ENCODE measurements at places on chromosomes 7 and 10.

GRCh38 chr10:59865101-59865500 is 41.3 kb downstream of the CCDC6 start:
- no peak for DNase-seq

GRCh38 chr7:9200626-9201025 is 767.2 kb downstream of the NXPH1 start:
- DNase-seq, result no peak

GRCh38 chr7:45712057-45712689 is 138.0 kb downstream of the ADCY1 start:
- no peak for DNase-seq

DNA sequence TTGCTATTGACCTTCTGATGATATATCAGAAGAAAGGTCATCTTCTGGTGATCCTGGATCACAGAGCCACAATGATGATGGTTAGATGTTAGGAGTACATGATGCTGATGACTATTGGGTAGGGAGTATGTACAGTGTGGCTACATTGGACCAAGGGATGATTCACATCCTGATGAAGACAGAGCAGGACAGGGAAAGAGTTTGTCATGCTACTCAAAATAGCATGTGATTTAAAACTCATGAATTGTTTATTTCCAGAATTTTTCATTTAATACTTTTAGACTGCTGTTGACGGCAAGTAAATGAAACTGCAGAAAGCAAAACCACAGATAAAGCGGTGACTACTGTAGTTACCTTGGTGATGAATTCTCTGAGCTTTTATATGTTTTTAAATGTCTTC is 397.3 kb downstream of the PPP1R3A start:
- no peak for DNase-seq

GRCh38 chr10:102113956-102114857 is 6.0 kb downstream of the LDB1 start:
- DNase-seq, result no peak

- no peak for DNase-seq
Observed at GRCh38 chr10:128373071-128373749, 247.0 kb upstream of the MKI67 start.

GRCh38 chr10:47190301-47190700 is 109.7 kb upstream of the GDF10 start:
- DNase-seq, result no peak

DNA sequence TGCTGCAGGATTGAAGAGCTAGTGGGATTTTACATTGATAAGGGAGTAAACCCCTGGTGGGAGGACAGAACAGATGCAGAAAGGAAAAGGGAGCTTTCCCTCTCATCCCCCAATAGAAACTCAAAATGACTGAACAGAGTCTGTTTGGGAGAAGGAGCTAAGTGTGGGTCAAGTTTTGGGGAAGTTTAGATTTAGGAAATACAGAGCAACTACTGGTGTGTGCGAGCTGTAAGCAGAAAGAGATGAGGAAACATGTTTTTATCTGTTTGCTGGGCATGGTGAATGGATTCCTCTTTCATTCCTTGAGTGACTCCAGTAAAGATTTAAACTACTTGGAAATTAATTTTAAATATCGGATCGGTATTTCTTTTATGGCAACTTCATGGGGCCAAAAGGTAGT is 132.7 kb downstream of the AOAH start:
- no peak for DNase-seq

- DNase-seq, result no peak
Observed at GRCh38 chr10:102646610-102647442, 2.5 kb downstream of the TRIM8 start.

DNA sequence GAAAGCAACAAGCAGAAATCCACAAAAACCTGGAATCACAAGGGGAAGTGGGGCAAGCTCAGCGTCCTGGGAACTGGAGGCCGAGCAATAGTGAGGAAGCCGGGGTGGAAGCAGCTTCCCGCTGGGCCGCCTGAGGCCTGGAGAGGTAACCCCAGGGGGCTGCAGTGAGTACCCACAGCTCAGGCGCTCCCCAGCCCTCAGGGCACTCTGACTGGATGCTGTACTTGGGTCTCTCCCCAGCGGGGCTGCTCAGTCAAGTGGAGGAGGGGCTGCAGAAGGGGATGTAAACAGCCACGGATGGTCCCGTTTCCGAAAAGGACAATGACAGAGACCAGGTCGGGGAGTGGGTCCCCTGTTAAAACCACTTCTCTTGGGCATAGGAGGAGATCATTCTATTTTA is 50.3 kb downstream of the SLIT1 start:
- no peak for DNase-seq

- no peak for DNase-seq
Observed at GRCh38 chr10:44369296-44369695, 15.6 kb downstream of the CXCL12 start.

GRCh38 chr10:11042357-11042756 is 24.7 kb downstream of the CELF2 start:
- no peak for DNase-seq

DNA sequence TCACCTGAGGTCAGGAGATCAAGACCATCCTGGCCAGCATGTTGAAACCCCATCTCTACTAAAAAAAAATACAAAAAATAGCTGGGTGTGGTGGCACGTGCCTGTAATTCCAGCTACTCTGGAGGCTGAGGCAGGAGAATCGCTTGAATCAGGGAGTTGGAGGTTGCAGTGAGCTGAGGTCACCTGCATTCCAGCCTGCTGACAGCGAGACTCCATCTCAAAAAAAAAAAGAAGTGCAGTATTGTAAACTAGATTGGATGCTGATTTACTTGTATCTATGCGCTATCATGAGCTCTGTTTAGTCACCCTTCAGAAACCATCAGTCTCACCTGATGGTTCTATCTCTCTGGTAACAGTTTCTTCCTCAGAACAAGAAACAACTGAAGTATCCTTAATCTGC is 13.8 kb downstream of the ZSCAN21 start:
- no peak for DNase-seq

DNA sequence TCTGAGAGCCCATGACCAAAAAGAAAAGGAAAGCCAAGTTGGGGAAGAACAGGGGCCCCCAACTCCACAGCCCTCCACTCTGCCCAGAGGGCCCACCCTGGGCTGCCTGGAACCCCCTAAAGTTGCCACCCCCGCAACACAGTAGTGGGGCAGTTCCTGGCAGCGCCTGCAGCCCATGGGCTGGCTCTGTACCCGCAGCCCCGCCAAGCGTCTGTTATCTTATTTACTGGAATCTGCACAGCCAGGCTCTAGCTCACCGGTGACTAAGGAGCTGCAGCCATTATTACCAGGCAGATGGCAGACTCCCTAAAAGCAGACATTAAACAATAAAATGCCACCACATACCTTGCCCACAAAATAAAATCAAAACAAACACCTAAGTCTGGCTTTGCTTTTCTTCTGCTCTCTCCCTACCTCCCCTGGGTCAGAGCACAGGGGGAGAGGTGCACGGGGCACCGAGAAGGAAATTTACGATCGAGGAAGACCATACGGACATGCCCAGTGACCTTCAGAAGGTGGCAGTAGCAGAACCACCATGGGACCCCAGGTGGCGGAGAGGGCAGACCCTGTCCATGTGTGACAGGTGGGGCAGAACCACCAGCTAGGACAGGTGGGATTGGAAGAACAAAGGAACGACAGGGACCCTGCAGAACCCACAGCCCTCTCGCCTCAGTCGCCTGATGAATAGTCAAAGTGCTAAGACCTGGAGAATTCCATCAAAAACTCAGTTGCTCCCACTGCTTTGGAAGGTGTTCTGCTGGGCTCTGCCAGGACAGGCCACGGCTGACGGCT is 66.3 kb downstream of the PRKAG2 start:
- no peak for DNase-seq

DNA sequence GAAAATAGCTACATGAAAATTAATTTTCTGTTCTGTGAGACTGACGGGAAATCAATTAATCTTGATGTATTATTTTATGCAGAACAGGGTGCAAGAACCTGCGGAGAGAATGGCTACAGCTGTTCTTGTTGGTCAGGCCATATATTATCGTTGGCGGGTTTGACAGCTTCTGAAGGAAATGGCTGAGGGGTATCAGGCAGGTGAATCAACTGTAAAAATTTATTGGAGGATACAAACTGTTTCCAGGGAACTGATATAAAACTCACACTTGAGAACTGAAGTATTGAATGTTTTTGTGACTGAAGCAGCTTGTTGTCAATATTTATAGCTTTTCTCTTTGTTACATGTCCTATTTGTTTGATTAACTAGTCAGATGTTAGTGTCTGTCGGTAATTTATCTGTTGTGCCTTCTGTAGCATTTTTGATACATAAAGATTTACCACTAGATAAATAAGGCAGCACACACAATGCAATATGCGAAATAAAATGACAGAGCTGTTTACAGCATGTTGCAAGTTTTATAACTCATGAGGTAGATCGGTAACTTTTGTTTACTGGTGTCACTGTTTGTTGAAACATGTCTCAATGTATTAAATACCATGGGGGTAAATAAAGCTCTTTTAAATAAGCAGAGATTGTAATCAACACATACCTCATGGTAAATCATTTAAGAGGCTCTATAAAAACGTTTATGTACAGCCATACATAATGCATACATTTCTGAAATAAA is 308.2 kb downstream of the LRMDA start:
- no peak for DNase-seq

GRCh38 chr10:114678336-114678735 is 20.3 kb upstream of the ABLIM1 start:
- no peak for DNase-seq

GRCh38 chr10:91357497-91357896 is 52.6 kb upstream of the HECTD2 start:
- DNase-seq, result no peak

GRCh38 chr10:6151087-6151977 is 51.4 kb upstream of the PFKFB3 start:
- DNase-seq, result no peak

- DNase-seq, result no peak
Observed at GRCh38 chr10:33265621-33266020, 68.8 kb downstream of the NRP1 start.

DNA sequence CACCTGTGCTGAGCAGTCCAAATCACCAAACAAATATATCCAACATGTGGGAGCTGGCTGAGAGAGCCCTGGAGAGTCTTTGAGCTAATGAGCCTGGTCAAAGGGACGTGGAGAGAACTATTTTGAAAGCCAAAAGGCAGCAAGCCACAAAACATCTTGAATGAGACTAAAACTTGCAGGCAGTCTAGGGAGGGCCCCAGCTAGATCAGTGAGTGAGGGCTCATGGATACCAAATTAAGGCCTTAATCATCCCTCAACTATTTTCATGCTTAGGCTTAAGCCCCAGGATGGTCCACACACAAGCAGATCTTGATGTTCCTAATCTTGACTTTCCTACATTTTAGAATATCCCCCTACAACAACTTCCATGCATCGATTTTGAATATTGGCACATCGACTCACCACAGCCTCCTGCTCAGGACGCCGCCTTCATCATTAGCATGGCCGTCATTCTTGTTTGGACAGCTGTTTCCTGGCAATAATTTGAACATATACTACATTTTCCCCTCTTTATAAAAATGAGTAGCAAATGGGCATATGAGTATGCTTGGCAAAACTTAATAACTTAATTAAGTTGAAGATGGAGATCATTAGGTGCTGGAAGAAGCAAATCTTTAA is 86.9 kb upstream of the ADAM12 start:
- no peak for DNase-seq

DNA sequence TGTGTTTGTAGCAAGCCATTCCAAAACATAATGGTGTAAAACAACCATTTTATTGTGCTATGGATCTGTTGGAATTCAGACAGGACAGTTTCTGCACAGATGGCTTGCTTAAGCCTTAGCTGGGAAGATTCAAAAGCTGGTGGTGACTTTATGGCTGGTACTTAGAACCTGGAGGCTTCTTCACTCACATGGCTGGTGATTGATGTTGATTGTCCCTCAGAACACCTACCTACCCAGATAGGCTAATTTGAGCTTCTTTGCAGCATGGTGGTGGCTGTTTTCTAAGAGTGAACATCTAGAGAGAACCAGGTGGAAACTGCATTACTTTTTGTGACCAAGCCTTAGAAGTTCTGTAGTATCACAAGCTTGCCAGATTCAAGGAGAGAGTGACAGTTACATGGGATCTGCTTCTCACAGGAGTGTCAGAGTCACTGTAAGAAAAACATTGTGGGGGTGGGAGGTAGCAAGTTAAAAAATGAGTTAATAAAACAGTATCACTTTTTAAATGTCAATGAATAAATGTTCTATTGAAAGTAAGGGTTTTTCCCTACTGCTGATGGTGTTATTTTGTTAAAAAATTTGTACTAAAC is 7.1 kb downstream of the R3HCC1L start:
- DNase-seq, result no peak

- no peak for DNase-seq
Observed at GRCh38 chr10:86046845-86047460, 319.6 kb downstream of the GRID1 start.
